ENCODE measurements at places on chromosomes 6 and 20.

DNA sequence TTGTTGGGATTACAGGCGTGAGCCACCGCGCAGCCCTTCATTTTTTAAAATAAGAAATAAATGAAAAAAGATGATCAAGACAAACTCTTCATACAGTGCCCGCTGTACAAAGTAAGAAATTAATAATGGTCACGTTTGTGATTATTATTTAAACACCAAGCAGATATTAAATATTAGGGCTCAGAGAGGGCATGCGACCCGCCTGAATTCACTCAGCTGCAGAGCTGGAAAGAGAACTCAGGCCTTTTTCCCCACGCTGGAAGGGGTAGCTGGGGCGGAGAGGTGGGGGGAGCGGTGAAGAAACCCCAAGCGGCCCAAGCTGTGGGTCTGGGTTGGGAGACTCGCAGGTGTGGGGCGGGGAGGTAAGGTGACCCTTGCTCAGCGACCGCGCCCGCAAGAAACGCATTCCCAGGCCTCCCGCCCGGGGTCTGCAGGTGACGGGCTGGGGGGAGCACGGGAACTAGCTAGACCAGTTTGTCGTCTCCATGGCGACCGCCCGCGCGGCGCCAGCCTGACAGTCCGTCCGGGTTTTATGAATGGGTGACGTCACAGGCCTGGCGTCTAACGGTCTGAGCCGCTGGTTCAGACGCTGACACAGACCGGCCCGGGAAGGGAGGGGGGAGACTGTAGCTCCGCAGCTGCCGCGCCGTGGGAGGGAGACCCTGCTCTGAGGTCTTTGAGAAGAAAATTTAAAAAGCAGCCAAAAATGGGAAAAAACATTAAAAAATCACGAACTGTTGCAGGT, 1.1 kb upstream of the ID1 start:
- DNase-seq = peak; percentile 82

DNA sequence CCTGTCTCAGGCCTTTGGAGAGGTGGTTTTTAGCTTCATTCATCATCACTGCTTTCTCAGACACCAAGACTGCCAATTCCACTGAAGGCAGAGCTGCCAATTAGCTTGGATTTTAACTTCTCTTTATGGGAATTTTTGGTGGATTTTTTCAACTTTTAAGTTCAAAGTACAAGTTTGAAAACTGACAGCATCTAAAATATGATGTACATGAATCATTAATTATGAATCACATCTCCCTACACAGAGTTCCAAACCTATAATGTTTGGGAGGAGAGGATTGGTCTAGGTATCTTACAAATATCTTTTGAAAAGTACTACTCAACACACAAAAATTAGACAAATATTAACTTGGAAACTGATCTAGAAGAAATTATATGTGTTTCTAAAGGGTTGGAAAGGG, 25.5 kb downstream of the CNKSR3 start:
- no peak for DNase-seq

DNA sequence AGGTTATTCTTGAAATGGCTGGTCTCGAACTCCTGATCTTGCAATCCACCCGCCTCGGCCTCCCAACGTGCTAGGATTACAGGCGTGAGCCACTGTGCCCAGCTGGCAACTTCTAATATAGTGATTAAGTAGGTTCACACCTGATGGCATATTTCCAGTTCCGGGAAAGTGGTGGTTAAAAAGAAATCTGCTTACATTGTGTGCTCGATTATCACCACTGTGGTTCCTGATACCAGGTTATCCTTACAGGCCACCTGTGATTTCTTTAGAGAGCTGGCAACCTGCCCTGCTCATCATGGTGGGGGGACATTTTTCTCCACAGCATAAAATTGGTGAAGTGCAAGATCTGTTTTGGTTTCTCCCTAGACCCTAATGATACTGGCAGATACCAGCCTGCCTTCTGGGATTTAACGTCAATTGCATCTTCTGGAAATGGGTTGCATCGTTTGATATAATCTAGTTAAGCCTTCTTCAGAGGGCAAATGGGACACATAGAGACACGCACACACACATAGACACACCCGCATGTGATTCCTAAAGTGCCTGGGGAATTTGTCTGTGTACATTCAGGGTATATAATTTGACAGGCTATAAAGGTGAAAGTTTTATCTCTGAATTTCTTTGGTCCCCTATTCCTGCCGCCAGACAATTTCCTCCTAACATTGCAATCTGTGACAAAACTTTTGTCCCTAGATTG, 49.7 kb upstream of the CITED2 start:
- DNase-seq = no peak

DNA sequence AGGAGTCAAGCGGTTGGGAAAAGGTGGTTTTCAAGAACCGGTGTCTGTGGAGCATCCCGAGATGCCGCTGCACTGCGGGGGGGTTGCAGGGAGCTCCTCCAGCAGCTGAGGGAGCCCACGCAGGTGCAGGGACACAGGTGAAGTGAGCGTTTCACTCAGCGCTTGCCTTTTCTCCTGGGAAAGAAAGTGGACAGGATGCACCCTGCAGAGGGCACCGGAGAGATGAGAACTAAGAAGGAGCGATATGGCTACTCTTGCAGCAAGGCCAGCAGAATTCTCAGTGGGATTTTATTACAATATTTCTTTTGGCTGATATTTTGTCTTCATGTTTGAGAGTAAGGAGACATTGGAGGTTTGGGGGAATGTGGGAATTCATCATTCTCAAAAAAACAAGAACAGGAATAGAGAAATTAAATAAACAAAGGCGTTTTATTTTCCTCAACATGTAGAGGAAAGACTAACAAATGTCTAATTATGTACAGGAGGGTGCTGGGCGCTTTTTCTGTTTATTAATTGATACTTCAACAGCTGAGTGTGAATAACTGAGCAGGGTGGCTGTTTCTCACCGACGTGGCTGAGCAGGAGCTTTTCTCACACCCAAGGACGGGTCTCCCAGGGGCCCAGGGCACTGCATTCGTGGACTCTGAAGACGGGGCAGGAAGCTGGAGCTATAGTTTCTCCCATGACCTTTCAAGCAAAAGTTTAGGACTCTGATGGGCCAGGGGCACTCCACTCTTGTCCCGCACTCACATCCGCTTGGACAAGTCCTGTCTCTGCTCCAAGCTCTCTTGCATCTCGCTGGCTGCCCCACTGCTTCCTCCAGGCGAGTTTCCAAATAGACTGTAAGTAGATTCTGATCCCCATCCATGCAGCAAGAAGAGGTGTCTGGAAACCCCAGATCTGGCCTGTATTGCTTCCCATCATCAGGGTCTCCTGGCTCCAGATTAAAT, 176.1 kb downstream of the SMOC2 start:
- DNase-seq = no peak

- DNase-seq = no peak
These were observed 19.2 kb downstream of the C6orf62 start for GRCh38 chr6:24699521-24700359.

GRCh38 chr6:3695065-3695817, 56.3 kb downstream of the PXDC1 start:
- no peak for DNase-seq

GRCh38 chr6:148967541-148967956, 220.7 kb downstream of the UST start:
- DNase-seq = no peak

GRCh38 chr6:107235511-107235910, 120.2 kb upstream of the BEND3 start:
- no peak for DNase-seq

- no peak for DNase-seq
These were observed 169.1 kb upstream of the PTCHD4 start for GRCh38 chr6:48280035-48280620.

DNA sequence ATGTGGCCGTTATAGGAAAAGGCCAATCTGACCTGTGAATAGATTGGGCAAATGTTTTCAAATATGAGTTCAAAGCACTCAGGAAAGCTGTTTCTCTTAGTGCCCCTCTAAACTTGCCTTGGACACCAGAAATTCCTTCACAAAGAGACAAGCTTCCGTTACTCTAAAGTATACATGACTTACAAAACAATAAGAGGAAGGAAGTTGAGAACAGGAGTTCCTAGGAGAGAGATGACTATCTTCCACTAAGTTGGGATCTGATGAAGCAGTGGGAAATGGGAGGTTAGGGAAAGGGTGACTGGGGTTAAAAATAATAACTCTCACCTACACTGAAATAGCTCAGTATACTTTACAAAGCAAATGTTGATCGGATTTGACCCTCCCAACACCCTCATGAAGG, 50.0 kb downstream of the ISM1 start:
- DNase-seq = no peak

DNA sequence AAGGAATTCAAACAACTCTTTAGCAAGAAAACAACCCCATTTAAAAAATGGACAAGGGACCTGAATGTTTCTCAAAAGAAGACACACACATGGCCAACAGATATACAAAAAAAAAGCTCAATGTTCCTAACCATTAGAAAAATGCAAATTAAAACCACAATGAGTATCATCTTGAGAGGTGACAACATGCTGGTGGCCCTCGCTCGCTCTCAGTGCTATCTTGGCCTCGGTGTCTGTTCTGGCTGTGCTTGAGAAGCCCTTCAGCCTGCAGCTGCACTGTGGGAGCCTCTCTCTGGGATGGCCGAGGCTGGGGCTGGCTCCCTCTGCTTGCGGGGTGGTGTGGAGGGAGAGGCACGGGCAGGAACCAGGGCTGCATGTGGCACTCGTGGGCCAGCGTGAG, 13.4 kb downstream of the SPINT4 start:
- DNase-seq = no peak

- no peak for DNase-seq
These were observed 1.2 kb downstream of the TAB2 start for GRCh38 chr6:149318581-149319286.

- no peak for DNase-seq
These were observed 119.0 kb downstream of the ADGRG6 start for GRCh38 chr6:142420802-142421201.

DNA sequence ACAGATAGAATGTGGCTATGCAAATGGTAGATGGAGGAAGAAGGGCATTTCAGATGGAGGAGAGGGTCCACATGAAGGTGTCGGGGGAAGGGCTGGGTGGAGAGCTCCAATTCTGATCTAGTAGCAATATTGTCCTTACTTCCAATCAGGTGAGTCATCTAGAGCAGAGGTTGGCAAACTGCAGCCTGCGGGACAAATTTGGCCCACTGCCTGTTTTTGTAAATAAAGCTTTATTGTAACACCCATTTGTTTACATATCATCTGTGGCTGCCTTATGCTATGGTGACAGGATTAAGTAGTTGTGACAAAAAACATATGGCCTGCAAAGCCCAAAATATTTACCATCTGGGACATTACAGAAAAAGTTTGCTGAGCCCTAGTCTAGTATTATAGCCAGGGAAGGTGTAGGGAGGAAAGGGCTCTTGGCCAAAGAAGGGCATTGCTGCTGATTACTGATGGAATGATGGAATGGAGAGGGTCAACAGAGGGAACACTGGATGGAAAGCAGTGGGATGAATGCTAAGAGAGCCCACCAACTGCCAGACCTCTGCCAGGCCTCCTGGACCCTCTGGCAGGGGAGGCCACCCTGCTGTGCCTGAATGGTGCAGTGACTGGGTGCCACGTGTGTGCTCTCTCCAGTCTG, 79.8 kb downstream of the SLC22A23 start:
- DNase-seq = no peak

DNA sequence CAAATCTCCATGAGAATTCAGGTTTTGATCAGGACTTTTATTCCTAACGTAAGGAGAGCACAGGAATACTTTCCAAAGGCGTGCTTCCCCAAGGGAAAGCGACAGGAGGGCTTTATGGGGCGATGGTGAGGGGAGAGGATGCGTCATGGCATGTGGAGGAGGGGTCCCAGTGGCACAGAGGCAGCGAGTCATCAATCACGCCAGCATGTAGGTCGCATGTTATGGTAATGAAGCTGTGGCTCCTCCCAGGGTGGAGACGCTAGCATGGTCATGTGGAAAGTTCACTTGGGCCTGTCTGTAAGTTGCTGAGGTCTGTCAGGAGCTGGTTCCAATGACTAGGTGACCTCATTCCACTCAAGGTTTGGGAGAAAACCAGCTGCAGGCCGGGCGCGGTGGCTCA, 35.3 kb upstream of the PAX1 start:
- no peak for DNase-seq

GRCh38 chr6:139650941-139651340, 276.5 kb upstream of the CITED2 start:
- DNase-seq = no peak

GRCh38 chr20:63224412-63225081, 8.6 kb upstream of the YTHDF1 start:
- no peak for DNase-seq

DNA sequence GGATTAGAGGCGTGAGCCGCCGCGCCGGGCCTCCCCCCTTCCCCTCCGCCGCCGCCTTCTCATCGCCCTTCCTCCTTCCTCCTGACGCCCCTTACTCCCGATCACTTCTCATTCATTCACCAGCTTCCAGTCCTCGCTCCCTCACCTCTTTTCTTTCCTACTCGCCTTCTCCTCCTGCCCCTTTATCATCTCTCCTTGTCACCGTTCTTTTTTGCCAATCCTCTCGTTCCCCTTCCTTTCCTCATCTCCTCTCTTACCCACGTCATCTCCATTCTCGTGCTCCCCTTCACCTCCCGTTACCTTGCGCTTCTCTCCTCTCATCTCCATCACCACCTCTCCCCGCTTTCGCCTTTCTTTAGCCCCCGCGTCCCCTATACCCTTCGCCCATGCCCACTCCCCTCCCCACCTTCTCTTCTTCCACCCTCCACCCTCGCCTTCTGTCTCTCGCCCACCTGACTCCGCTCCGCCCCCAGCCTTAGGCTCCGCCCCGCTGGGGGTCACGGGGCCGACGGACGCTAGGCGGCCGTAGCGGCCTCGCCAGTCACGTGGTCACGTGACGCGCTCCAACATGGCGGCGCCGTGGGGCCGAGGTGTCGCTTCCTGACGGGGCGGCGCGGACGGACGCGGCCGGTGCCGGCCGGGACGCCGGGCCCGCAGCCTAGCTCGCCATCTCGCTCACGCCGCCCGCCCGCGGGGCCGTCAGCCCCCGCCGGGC, at the start of gene ARFGEF2:
ARFGEF2 (plus strand) TSS at position 544 of the 715 bp plus-strand sequence. CDS start 179 bp downstream, outside the sequence.
- DNase-seq = peak; percentile 80

DNA sequence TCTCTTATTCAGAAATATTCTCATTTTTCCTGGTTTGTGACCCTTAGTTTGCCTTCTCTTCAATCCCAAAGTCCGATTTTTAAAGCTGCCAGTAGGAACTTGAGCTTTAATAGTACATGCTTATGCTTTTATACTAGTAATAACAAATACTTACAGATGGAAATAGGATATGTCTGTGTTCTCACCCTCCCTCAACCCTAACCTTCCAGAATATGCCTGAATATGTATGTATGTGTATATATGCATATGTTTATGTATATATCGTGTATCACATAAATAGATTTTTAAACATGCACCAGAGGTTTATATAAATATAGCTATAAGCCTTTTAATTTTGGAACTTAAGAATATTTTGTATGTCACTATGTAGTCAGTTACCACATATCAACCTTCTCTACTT, 38.8 kb downstream of the CDYL start:
- no peak for DNase-seq

GRCh38 chr6:90918361-90918760, 331.5 kb upstream of the MAP3K7 start:
- no peak for DNase-seq

All from GOT3 (cell line).